ENCODE measurements at places on chromosomes 4 and X. TPM values are rescaled to one million over a fixed set of nuclear protein-coding genes. Genes with fewer than 3 reads are reported as not detected.

DNA sequence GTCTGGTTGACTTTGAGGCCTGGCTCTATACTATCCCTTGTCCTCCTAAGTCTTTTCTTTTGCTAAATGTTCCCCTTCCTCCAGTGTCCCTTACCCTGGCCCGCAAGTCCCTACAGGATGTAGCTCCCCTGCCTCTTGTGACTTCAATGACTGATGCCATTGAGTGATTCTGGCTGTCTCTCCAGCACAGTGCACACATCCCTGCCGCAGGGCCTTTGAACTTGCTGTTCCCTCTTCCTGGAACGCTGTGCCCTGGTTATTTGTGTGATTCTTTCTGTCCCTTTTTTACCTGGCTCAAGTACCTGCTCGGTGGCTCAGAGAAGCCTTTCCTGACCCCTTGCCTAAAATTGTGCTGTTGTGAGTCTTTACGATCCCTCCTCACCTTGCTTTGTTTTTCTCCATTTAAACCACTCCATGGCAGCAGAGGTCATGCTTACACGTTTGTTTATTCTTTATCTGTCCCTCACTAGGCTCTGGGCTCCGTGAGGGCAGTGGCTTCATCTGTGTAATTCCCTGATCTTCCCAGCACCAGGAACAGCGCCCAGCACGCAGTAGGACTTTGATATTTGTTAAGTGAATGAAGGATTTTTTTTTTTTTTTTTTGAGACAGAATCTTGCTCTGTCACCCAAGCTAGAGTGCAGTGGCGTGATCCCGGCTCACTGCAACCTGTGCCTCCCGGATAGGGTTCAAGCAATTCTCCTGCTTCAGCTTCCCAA, 17.6 kb downstream of the MSX1 start:
- DNase-seq, result no peak

DNA sequence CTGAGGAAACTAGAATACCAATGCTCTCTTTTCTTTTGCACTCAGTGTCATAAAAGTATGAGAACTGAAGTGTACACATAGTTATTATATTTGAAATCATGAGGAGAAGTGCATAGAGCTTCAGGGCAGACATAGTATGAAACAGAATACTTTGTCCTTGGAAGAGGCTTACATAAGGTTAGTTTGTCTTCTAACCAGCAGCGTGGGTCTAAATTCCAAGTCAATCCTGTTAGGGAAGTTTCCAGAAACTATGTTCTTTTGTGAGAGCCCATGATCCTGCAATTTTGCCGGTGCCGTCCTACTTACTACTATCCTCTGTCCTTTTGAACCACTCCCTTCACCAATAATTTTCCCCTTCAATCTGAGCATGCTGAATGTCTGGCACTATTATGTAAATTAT, 156.2 kb downstream of the PABPC4L start:
- DNase-seq, result no peak

DNA sequence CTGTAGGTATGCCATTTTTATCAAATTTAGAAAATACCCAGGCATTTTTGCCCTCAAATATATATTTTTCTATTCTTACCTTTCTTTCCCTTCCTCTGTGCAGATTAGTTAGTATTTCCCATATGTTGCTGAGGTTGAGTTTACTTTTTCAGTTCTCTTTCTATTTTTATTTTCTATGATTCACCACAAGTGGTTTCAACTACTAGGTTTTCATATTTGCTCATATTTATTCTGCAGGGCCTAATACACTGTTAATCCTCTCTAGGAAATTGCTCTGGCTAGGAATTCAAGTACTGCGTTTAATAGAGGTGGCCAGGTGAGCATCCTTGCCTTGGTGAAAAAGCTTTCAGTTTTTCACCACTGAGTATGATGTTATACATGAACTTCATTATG, 1535.3 kb upstream of the PCDH10 start:
- DNase-seq, result no peak

- no peak for DNase-seq
Observed at GRCh38 chr4:6845027-6845426, 62.5 kb downstream of the KIAA0232 start.

The TMPRSS11F gene
- polyA plus RNA-seq, result not detected

DNA sequence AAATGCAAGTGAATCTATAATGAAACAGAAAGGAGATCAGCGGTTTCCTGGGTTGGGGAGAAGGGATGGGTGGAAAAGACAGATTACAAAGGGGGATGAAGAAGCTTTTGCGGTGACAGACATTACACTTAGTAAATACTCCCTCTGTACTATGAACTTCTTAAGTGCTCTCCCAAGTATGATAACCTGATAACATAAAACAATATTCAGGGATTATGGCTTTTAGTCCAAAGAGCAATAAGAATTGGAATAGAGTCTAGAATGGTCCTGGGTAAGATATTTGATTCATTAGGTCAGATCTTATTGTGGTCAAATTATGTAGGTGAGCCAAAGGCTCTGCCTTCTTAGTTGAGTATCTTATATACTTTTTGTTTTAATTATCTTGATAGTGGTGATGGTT, 9.2 kb downstream of the LRRC66 start:
- DNase-seq, result no peak

- no peak for DNase-seq
Observed at GRCh38 chr4:56650262-56651055, 30.6 kb downstream of the HOPX start.

GRCh38 chrX:132483488-132483887, 5.3 kb downstream of the MBNL3 start:
- DNase-seq, result no peak

The NKX6-1 gene
- polyA plus RNA-seq, result 0.27 TPM

DNA sequence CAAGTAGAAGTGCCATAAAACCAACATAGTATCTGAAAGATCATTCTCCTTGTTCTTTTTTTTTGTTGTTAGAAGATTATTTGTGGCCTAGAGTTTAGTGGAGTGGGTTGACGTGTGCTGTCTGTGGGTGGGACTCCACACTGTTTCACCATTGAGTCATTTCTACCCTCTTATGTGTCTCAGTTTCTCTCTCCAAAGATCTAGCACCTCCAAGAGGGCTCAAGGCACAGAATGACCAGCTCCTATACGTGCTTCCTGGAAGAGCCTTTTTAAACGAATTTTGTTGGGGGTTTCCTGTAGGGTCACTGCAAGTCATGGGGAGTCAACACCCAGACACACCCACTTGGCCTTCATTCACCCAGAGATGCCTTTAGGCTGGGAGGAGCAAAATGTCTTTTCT, 150.1 kb downstream of the KLF8 start:
- DNase-seq, result no peak

The RPA4 gene
- polyA plus RNA-seq, result 0.13 TPM

GRCh38 chr4:187575706-187576105, 419.9 kb upstream of the ZFP42 start:
- DNase-seq, result no peak

- DNase-seq, result no peak
Observed at GRCh38 chr4:120132935-120133334, 66.3 kb upstream of the MAD2L1 start.

The CT45A5 gene
- polyA plus RNA-seq, result 0.31 TPM

The RBBP7 gene
- polyA plus RNA-seq, result 159 TPM

The PCDH10 gene
- polyA plus RNA-seq, result 0.21 TPM

- DNase-seq, result peak; percentile 10
Observed at GRCh38 chrX:56232221-56233082, at the start of gene KLF8. TSS of gene KLF8 (plus strand) at chrX:56232356. CDS start at chrX:56233335, 979 bp downstream.

The SSX4 gene
- polyA plus RNA-seq, result not detected

- DNase-seq, result peak; percentile 17
Observed at GRCh38 chrX:41559235-41560052, 112.3 kb downstream of the NYX start.

DNA sequence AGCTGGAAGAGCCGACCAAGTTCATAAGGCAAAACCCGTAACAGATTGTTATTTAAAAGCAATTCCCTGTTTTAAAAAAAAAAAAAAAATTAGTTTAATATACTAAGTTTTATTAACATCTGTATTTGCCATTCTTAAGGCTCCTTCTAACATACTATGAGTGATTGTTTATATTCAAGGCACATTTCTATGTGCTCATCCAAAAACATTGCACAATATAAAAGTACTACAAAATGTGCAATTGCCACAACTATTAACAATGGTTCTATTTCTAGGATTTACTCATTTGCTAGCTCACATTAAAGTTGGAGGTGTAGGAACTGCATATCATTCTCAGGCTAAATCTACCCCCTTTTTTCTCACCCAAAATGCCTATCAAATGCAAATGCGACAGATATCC, 46.1 kb downstream of the CNOT6L start:
- no peak for DNase-seq

DNA sequence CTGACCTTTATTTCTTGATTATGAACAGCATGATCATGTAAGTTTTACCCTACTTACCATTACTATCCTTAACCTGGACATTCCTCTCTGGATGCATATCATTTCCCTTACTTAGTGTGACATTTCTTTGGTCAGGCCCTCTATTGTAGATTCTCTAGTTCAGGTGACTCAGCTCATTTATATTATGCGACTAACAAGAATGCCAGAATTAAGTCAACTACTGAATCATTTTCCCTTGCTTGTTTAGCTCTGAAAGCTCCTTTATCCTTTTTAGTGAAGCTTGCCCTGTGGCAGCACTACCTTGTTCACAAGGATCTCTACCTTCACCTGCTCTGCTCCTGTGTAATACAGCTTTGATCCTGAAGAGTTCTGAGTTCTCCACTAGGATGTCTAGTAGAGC, 15.1 kb upstream of the UGT2B17 start:
- no peak for DNase-seq

The SPANXA2 gene
- not detected for polyA plus RNA-seq

The SCML2 gene
- polyA plus RNA-seq, result 6.0 TPM

The ACE2 gene
- not detected for polyA plus RNA-seq

The NPY1R gene
- 2.0 TPM for polyA plus RNA-seq

All from hindlimb muscle (tissue), 1 donor.